Hematopoietic multipotent progenitor cell treated with erythropoietin and hydrocortisone succinate and interleukin-3 and kit ligand, for 17 days (in vitro differentiated cells): ENCODE measurements at places on chromosomes 2 and 18.

DNA sequence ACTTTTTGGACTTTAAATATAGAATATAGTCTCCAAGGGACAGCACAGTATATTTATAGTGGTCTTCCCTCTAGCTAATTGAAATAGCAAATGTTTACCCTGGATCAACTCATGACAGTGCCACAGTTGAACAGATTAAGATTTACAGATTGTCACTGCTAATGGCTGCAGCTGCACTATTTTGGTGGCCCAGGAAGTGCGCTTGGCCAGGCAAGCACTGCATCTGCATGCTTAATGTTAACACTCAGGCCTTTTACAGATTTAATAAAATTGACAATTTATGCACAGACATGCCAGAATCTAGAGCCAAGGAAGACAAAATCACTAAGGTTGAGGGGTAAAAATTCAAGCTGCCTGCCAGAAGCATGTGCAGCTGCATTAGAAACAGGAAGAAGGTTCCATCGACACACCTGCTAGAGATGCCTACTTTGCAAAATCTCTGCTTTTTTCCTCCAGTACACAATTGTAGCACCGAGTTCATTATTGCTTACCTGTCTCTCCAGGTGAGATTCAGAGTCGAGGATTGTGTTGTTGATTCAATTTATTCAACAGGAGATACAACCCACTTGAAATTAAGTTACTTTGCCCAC lies 1042.3 kb upstream of the NRXN1 start:
- DNase-seq: no peak

GRCh38 chr18:69763002-69763401 lies 184.7 kb downstream of the CD226 start:
- no peak for DNase-seq

DNA sequence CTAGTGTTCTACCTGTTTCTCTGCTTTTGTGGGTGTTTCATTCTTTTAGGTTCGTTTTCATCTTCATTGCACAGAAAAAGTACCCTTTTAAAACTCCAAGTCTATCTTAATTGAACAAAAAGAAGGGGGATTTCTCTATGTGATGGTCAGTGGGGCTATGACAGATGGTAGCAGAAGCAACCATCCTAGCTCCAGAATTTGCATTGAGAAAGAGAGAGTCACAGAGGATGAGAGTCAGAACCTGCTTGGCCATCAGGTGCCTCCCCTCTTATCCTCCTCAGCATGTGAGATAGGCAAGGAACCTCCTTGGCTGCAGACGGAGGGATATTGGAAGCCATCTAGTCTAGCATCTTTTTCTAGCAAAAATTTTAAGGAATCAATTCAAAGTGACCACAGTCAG lies 398.0 kb upstream of the DCC start:
- no peak for DNase-seq

DNA sequence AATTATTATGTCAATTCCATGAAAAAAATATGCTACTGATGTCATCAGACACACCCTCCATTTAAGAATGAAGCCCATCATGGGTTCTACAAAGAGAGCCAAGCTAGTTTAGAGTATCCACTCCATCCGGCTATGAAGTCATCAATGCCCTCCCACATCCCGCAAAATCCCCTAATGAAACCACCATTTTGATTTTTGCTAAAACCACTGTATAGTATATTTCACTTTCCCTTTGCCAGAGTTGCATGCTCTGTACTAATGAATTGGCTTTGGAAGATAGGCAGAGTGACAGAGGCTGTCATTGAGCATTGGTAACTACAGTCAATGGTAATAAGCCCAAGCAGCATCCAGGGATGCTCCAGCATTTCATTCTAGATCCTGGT lies 118.6 kb downstream of the ANKRD44 start:
- no peak for DNase-seq

DNA sequence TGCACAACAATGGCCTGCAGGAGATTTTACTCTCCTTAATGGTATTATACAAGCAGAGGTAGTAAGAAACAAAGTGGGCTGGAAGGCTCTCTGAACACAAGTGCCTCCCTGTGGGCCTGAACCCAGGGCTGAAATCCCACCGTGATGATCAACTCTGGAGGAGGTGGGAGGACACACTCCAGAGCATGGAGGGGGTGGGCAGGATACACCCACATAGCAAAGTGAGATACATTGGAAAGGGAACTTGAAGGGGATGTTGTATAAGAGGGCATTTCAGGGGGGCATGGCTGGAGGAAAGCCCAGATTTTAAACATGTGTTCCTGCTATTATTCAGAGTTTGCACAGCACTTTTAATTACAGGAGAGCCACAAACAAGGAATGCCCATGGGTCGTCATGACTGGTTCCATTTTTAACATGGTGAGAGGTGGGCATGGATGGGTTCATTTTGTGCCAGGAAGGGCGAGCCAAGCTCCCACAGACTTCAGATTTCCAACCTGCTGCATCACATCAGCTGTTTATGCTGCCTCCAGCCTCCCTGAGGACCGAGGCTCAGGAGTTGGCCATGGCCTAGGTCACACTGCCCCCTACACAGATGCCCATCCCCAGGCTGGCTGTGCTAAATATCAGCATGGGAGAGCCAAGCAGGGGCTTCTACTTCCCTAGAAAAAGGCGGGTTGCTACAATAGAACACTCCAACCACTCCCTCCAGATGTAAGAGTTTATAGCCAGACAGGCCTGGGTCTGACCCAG lies 416.2 kb upstream of the ID2 start:
- no peak for DNase-seq

DNA sequence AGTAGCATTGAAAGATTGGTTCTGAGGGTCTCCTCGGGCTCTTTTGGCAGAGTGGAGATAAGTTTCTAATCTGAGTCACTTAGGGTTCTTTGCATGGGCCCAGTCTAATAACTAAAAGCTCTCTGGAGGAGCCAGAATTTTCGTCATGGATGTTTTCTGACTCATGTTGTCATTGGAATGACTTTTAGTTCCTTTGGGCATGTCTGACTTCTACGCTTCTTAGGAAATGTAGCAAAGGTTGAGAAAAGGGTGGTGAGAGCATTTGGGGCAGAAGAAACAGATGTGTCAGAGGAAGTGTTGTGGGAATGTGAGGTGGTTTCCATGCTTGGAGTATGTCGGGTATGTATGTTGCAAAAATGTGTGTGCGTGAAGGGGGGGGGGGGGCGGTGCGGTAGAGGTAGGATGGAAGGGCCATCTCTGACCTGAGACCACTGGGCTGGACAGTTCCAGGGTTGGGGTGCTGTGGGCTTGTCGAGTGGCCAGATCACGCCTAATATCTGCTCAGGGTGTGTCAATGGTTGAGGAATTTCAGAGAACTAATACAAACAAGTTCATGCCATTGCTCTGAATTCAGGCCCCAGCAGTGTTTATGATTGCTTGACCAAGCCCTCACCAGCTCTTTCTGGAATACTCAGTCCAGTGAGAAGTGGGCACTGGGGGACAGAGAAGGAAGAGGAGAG lies 26.9 kb downstream of the KLHL29 start:
- no peak for DNase-seq

GRCh38 chr2:11434443-11434842 lies 31.5 kb downstream of the E2F6 start:
- no peak for DNase-seq

DNA sequence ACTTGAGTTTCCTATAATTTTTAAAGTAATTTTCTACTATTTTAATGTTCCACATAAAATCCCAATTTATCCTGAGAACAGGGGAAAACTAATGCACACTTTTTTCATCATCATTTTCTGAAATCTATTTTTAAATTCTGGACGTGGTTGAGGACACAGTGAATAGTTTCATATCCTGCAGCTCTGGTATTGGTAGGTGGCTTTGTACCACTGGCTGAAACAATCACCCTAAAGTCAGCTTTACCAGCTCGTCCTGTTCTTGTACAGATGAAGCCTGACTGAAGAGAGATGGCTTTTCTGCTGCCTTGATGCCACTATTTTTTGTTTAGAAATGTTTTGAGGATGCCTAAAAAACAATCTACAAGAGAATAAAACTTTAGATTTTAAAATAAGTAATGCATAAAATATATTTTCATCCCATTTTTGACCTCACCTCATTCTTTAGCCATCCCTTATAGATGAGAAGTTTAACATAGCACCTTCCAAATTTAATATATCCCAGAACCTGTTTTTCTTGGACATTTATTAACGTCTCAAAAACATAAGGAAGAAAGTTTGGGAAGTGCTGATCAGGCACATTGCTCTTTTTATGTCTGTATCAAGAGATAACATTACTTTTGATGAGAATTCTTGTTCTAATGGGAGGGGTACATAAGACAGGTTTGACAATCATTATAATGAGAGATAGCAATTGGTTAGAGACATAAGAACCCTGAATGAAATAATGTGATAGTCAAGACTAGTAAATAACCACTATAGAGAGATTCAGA lies 80.9 kb downstream of the GALNT1 start:
- no peak for DNase-seq

DNA sequence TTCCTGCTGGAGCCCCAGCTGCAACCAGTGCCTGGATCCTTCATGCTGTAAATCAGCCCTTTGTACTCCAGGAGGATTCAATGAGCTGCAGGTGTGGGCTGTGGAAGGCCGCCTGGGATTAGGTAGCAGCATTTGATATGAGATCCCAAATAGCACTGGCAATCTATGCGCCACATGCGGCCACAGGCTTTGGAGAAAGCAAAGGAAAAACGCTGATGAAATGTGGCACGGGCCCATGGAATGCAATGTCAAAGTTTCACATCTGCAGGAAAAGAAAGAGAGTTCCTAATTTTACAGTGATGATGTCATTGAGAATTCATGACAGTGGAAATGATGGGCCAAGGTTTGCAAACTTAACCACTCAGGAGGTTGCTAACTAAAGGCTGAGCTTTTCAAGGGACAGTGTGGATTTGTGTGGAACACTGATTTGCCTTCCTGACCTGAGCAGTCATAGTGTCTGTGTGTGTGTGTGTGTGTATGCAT lies 216.4 kb upstream of the OSR1 start:
- DNase-seq: no peak

DNA sequence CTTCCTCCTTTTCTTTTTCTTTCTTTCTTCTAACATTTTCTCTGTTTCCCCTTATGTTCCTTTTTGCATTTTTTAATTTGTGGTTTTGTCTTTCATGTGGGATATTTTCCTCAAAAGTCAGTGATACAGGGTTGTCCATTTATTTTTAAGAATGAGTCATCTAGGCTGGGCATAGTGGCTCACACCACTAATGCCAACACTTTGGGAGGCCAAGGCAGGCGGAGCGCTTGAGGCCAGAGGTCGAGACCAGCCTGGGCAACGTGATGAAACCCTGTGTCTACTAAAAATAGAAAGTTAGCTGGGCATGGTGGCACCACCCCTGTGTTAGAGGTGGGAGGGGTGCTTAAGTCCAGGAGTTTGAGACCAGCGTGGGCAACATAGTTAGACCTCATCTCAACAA lies 35.8 kb downstream of the KATNAL2 start:
- no peak for DNase-seq

DNA sequence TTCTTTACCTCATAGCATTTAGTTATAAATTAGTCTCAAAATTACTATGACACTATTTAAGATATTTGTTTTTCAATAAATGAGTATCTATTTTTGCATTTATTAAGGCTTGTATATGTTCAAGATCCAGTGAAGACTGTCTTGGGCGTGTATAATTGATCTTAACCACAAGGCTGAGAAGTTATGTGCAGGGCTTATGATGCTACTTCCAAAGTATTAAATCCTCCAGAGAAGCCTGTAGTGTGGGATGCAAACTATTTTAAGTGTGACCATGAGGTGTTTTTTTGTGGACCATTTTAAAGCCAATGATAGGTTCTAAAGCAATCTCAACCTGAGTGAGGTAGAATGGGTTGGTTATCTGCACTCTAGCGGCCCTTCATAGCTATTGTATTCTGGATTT lies 219.9 kb downstream of the ZNF407 start:
- DNase-seq: no peak

- no peak for DNase-seq
Measured at GRCh38 chr2:113079131-113079530, 11.4 kb downstream of the IL1F10 start.

DNA sequence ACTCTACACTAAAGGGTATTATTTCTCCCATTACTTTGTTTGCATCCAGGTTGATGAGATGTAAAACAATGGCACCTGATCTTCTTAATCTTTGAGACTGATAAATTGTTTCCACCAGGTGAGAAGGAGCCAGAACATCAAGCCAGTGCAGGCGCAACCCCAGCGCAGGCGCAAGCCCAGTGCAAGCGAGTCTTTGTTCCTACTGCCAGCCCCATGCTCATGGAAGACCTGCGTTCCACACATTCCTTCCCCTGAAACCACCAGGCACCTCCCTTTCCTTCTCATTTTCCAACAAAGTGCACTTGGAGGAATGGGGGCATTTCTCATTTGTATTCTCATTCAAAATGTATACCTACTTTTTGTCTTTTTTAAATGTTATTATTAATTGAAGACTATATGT lies 188.7 kb upstream of the SMAD2 start:
- no peak for DNase-seq

GRCh38 chr18:46859855-46860254 lies 57.5 kb downstream of the PIAS2 start:
- no peak for DNase-seq

GRCh38 chr18:75240433-75240832 lies 29.8 kb downstream of the TSHZ1 start:
- DNase-seq: no peak

- no peak for DNase-seq
Measured at GRCh38 chr2:150482667-150483400, 4.6 kb downstream of the RND3 start.

GRCh38 chr18:7535436-7536205 lies 31.5 kb upstream of the PTPRM start:
- no peak for DNase-seq

GRCh38 chr2:237653776-237654558 lies 26.6 kb downstream of the LRRFIP1 start:
- no peak for DNase-seq

DNA sequence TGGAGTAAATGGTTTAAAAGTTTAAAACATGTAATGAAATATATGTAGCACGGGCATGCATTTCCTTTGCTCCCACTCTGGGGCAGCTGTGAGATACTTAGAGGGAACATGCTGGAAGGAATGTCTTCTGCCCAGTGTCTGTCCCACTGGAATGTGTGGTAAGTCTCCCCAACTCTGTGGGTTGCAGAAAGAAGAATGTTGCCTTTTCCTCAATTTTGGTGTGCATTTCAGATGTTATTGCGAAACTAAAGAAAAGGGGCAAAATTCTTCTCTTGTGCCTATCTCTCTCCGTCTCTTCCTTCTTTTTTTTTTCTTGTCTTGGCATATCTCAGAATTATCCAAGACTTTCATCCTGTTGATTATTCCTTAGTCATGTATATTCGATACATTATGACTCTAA lies 201.1 kb downstream of the SH3RF3 start:
- no peak for DNase-seq
